ENCODE measurements at places on chromosomes 1 and 21.

- no peak for DNase-seq
Observed at GRCh38 chr1:231424950-231425805, 3.1 kb upstream of the EGLN1 start.

GRCh38 chr1:32779242-32779641 is 37.9 kb downstream of the YARS1 start:
- DNase-seq: no peak

GRCh38 chr1:117682372-117682771 is 76.5 kb downstream of the TENT5C start:
- no peak for DNase-seq

DNA sequence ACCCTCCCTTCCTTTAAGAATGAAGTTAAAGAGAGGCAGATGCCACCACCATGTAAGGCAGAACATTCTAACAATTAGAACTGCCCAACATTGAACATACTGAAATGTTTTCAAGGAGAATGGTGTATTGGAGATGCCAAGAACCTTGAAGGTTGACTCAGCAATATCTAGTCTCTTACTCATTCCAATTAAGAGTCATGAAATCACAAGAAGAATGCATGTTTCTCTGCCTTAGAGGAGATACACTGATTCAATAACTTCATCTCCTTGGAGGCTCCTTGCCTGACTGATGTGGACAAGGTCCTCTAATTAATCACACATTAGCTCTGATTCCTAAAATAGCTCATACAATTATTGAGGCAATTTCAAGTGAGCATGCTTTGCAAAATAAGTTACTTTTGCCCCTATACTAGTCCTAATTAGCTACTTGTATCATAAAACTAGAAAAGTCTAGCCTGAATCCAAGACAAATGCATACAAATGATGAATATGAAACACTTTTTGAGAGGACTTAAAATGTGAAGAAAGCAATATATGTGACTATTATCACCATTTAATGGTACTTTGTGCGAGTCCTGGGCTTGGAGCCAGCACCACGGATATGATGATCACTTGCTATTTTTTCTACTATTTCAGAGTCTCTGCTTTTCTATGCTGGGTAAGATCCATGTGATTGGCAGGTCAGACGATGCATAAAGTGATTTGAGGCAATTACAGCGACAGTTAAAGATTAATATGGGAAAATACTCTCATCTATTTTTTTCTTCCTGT is 114.5 kb downstream of the DSCAM start:
- no peak for DNase-seq

- DNase-seq: no peak
Observed at GRCh38 chr1:56080123-56080522, 499.2 kb downstream of the PLPP3 start.

GRCh38 chr1:180027949-180028445 is 73.4 kb downstream of the CEP350 start:
- DNase-seq: no peak

GRCh38 chr1:11429226-11429625 is 49.7 kb upstream of the DISP3 start:
- no peak for DNase-seq

DNA sequence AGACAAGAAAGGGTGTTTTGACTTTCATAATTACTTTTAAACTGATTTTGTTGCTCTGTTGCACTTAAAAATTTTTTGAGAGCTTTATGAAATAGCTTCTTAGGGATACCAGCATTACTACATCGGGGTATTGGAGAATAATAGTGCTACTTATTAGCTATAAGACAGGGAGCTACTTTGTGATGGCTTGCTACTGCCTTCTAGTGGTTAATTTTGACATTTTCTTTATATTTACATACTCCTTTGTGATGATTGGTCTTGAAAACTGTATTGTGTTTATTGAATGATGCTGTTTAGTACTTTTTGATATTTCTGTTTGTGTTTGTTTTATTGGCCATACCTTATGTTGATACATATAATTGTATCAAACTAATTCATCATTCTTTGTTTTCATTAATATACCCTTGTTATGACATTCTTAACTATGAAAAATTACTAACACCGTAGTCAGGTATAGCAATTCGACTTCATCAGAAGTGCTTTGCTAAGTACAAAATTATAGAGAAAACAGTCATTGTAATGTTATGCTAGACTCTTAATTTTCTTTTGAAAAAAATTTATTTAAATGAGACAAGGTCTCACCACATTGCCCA is 85.5 kb downstream of the CLIC4 start:
- no peak for DNase-seq

GRCh38 chr1:183780757-183781156 is 24.2 kb upstream of the RGL1 start:
- DNase-seq: no peak

GRCh38 chr1:59477286-59477685 is 180.4 kb downstream of the FGGY start:
- peak; percentile 9 for DNase-seq

GRCh38 chr1:52593495-52593894 is 8.7 kb upstream of the GPX7 start:
- DNase-seq: no peak

DNA sequence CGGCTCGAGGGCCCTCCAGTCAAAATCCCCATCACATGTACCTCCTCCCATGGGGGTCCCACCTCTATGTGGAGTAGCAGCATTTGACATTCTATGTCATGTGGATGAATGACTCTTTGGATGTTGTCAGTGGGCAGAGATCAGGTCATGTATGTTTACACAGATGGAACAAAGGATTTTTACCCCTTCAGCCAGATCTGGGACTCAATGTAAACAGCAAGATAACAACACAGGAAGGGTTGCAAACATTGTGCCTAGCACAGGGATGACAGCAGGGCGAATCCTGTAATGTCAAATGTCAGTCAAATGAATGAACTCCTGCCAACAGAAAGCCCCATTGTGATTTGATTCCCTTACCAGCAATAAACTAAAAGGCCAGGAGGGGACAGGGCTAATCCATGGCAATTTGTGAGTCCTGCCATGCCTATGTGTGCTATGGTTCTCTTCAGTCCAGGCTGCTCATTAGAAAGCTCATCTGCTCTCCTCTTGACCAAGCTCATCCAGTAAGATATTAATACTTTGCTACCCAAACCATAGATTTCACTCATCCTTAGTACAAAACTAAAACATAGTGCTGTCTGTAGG is 60.3 kb downstream of the PGBD5 start:
- DNase-seq: no peak

GRCh38 chr1:225657462-225657989 is 4.6 kb upstream of the ENAH start:
- DNase-seq: no peak

DNA sequence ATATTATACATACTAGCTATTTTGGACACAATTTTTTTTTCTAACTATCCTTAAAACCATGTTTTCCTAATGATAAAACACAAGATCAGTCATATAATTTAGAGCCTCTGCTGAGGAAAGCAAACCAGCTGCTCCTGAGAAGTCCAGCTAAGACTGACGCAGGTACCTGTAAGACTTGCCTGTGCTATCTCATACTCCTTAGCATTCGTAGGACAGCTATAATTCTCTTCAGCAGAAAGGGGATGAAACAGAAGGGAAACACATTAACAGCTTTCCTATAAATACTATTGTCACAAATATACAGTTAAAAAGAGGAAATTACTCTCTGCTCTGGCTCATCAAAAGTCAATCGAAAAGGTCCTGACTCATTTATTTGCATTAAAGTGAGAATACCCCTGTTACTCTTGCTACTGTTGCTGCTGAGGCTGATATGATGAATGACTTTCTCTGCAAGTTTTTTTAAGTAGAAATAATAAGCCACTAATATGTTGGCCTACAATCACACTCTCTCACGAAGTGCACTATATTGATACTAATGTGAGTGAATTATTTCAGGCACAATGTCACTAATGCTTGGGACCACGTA is 757.1 kb downstream of the KCNT2 start:
- no peak for DNase-seq

DNA sequence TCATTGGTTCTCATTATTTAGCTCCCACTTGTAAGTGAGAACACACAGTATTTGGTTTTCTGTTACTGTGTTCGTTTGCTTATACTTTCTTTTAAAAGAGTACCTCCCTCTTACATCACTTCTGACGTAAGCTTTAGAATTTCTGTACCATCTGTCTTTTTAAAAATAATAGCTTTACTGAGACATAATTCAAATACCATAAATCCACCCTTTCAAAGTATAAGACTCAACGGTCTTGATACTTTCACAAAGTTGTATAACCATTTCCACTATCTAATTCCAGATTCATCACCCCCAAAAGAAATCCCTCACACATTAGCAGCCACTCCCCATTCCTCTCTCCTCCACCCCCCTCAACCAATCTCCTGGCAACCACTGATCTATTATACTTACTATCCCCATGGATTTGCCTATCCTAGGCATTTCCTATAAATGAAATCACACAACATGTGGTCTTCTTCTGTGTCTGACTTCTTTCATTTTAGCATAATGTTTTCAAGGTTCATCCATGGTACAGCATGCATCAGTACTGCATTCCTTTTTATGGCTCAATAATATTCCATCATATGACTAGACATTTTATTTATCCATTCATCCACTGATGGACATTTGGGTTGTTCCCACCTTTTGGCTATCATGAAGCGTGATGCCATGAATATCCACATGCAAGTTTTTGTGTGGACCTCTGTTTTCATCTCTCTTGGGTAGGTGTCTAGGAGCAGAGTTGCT is 104.7 kb downstream of the HLCS start:
- DNase-seq: no peak

GRCh38 chr21:27703791-27704190 is 736.9 kb upstream of the ADAMTS5 start:
- no peak for DNase-seq

- DNase-seq: no peak
Observed at GRCh38 chr1:45216200-45216541, 9.8 kb upstream of the ZSWIM5 start.

- DNase-seq: no peak
Observed at GRCh38 chr1:36208978-36209703, 15.1 kb upstream of the THRAP3 start.

GRCh38 chr1:155650231-155650757 is 38.3 kb downstream of the YY1AP1 start:
- DNase-seq: no peak

GRCh38 chr1:164637461-164638375 is 78.7 kb downstream of the PBX1 start:
- no peak for DNase-seq

DNA sequence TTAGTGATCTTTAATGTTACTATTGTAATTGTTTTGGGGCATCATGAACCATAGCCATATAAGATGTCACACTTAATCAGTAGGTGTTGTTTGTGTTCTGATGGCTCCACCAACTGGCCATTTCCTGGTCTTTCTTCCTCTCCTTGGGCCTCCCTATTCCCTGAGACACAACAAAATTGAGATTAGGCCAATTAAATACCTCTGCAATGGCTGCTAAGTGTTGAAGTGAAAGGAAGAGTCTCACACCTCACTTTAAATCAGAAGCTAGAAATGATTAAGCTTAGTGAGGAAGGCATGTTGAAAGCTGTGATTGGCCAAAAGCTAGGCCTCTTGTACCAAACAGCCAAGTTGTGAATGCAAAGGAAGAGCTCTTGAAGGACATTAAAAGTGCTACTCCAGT is 30.7 kb downstream of the PPP2R5A start:
- DNase-seq: no peak

DNA sequence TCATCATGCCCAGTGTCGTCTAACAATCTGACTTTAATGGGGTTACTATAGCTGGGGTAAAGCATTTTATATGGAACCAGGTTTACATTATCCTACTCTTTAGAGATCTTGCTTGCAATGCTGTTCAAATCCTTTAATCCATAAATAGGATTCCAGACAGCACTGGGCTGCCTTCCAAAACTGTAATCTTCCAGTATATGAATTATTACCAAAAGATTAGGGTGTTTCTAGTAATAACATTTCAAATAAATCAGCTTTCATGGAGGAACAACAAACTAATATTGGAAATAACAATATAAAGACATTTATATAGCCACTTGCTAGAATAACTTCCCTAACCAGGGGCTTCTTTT is 88.6 kb upstream of the PLXNA2 start:
- no peak for DNase-seq

GRCh38 chr1:111085676-111086075 is 54.2 kb downstream of the DRAM2 start:
- no peak for DNase-seq

DNA sequence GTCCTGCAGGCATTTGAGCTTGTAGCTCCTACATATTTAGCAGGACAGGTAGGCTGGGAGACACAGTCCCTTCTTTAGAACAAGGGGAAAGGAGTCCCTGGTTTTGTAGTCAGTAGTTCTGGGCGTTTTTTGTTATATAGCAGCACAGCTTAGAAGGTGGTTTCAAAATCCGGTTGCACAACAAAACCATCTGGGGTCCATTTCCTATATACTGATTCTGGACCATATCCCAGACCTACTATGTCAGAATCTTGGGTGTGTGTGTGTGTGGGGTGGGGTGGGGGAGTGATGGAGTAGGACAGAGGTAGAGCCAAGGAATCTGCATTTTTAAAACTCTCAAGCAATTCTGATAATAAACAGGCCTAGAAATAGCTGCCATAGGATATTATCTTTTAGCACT is 21.6 kb downstream of the METTL13 start:
- no peak for DNase-seq

DNA sequence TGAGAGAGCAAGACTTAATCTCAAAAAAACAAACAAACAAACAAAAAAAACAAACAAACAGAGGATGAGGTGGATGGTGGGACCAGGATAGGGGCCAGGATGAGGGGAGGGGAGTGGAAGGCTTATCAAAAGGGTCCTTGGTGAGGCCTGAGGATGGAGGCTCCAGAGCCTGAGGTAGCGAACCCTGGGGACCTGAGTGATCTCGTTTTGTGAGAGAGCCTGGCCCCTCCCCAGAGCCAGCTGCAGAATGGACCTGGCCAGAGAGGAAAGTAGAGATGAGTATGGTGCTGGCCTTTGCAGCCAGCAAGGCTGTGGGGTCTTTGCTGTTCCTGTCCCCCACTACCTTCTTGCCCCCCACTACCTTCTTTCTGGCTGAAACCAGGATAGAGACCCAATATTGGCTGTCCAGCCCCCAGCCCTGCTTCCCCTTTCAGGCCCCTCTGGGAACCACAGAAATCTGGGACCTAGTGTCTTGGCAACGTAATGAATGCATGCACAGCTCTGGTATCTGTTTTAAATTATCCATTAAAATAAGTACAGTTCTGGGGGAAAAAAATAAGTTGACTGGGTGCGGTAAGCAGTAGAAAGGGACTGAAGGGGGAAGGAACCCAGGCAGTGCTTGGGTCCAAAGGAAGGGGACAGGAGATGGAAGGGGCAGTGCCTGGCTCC is 1.1 kb upstream of the LMNA start:
- DNase-seq: no peak

DNA sequence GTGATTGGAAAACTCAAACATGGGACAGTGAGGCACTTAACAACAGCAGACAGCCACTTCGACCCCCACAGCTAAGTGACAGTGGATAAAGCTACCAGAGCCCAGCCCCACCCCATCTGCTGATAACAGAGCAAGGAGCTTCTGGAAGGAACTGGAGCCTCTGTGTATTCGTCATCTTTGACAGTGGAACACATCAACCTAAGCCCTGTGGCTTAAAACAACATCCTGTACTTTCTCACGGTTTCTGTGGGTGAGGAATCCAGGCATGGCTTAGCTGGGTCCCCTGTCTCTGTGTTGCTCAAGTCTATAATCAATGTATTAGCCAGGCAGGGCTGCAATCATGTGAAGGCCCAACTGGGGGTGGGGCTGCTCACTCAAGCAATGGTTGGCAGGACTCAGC is 18.4 kb upstream of the SIPA1L2 start:
- no peak for DNase-seq
